ENCODE measurements at places on chromosomes 16 and 17.

GRCh38 chr17:57135789-57136291 lies 50.8 kb downstream of the AKAP1 start:
- no peak for DNase-seq

DNA sequence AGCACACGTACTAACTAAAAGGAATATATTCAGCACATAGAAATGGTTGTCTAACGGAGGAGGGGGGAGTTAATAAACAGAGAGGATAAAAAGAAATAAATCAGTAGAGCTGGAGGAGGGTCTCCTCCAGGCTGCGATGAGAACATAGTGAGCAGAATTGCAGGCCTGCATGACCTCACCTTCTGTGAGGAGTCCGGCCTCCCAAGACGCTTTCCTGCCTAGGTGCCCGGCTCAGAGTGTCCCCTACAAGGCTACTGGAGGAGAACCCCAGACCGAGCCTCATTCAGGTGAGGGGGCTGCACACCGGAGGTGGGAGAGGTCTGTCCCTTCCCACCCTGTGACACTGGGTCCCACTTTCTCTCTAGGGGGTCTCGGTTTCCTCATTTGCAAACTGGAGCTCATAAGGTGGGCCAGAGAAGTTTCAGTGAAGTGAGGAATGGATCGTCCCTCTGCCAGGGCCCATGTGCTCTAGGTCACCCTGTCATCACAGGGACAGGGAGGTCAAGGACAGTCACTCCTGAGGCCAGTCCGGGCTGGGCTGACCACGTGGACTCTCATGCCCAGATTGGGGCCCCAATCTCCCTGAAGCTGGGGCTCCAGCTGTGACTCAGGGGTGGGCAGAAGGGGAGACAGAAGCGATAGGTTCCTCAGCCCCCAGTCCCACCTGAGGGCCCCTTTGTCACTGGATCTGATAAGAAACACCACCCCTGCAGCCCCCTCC lies 3.3 kb upstream of the HBM start:
- DNase-seq, result no peak

DNA sequence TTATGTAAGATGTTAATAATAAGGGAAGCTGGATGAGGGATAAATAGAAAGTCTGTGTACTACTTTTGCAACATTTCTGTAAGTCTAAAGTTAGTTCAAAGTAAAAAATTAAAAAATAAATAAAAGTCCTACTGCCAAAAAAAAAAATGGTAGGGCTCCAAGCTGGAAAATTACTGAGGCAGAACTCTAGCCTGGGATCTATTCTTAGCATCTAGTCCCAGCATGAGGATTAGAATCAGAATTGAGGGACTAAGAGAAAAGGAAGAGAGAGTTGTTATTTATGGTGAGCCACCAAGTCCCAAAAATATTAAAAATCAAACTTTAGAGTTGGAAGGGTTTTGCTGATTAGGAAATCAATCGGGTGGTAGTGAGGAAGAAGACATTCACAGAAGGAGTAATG lies 110.3 kb downstream of the CYB561 start:
- no peak for DNase-seq

DNA sequence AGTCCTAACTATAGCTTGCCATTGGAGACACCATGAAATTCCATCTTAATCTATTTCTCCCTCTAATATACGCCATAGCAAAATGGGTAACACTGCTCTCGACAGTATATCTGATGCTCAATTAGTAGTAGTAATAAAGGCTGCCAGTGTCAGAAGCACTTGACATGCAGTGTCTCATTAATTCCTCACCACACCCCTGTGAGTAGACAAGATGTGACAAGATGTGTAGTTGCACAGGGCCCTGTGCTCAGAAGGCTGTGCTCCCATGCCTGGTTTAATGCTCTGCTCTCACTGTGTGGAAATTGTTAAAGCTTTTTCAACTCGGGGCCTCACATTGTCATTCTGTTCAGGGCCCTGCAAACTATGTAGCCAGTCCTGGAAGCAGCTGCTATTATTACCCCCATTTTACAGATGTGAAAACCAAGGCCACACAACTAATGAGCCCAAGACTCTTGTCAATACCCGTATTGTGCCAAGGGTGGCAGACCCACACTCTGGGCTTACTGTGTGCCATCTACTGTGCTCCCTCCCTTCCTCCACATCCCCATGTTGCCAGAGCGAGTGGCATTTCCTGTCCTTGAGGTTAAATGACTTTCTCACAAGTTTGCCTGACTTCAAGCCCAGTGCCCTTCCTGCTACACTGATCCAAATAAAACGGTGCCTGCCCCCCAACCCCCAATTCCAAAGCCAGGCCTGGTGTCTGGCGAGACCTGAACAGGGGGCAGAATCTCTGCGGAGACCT lies 287.3 kb upstream of the CCL2 start:
- DNase-seq, result no peak

GRCh38 chr16:61263400-61263799 lies 772.8 kb downstream of the CDH8 start:
- no peak for DNase-seq

DNA sequence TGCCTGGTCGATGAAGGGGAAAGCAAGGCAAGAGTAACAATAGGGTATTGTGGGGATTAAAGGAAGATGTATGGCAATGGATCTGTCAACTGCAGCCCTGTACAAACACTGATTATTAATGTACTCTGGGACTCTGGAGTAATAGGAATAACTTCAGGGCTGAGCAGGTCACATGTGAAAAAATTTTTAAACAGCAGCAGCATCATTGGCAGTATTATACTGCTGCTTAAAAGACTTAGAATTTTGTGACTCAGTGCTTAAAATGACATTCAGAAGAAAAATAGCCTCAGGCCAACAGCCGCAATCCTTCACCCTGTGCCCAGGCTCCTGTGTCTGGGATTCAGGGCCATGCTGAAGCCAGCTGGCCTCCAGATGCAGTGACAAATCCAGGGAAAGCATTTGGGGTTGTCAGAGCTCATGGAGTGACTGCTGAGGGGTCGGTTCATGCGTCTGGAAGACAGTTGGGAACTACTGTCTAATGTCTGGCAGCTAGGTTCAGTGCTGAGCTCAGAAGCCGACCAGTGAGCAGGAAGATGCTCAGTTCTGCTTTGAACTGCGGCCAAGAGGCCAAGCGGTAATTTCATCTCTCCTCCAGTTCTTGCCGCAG lies 22.2 kb downstream of the TEX2 start:
- no peak for DNase-seq

DNA sequence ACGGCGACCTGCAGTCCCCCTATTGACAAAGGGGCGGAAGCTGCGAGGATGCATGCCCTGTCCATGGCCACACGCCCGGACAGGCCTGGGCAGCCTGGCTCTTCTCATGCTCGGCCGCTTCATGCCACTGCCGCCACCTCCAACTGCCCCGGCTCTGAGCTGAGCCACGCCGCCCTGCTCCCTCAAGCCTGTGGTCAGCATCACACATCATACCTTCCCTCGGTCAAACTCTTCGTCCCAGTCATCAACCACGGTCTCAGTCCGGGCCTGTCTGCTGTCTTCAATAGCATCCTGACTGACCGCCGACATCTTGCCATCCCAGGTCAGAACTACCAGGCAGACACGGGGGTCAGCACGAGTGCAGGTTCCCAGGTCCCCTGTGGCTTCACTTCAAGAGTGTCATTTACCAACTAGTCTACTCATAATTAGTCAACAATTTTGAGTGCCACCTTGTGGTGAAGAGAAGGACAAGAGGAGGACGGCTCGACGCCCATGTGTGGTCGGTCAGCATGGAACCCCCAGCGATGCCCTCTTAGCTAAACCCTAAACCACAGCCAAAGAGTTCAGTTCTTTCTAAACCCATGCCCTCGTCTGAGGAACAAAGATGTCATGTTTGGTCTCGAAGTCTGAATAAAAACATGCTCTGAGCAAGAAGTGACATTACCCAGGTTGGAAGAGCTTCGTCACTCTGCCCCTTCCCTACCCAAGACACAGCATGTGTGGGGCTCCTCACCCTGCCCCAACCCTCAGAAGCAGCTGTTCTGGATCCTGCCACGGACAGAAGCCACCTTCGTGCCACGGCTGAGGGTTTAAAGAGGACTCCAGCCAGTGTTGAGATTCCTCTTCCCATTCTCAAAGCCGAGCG lies 16.9 kb upstream of the CYTH1 start:
- DNase-seq, result no peak

GRCh38 chr17:77999413-78000173 lies 41.1 kb downstream of the TNRC6C start:
- no peak for DNase-seq

DNA sequence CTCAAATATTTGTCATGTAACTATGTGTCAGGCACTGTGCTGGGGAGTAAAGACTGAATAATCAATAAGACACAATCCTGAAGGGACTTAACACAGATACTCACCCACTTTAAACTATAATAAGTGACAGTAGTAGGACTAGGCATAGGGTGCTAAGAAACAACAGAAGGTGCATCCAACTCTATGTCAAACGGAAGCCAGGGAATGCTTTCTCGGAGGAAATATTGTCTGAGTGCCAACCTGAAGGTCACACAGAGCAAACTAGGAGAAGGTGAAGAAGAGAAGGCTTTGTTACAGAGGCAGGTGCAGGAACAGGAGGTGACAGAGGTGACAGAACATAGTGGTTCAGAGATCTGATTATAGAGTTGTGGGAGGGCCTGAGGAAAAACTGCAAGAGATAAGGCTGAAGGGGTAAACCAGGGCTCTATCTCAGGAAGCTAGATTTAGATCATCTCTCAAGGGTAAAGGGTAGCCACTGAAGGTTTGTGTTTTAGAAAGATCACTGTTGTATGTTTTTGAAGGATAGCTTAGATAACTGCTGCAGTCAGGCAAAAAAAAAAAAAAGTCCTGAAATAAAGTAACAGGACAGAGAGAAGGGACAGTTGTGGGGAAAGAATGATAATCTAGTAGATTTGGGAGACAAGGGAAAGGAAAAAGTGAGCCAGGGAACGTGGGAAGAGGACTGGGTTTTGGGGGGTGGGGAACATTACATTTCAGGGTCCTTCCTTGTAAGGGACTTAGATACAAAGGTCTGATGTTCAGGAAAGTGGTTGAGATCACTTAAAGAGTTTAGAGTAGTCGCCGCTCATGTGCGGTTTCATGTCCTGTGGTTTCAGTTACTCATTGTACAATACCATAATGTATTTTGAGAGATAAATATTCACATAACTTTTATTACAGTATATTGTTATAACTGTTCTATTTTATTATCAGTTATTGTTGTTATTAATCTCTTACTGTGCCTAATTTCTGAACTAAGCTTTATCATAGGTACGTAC lies 85.6 kb upstream of the NETO2 start:
- no peak for DNase-seq

- DNase-seq, result peak; percentile 74
Observed at GRCh38 chr17:78278139-78278741, 46.8 kb downstream of the TMEM235 start.

DNA sequence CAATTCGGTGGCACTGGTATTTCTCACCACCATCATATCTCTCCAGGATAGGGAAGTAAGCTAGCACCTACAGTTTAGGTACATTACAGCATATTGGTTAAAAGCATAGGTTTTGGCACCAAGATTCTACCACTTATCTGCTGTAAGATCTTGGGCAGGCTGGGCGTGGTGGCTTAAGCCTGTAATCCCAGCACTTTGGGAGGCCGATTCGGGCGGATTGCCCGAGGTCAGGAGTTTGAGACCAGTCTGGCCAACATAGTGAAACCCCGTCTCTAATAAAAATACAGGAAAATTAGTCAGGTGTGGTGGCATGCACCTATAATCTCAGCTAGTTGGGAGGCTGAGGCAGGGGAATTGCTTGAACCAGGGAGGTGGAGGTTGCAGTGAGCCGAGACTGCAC lies 51.4 kb downstream of the GPATCH8 start:
- DNase-seq, result no peak
